ENCODE measurements at places on chromosomes 1 and 21.

DNA sequence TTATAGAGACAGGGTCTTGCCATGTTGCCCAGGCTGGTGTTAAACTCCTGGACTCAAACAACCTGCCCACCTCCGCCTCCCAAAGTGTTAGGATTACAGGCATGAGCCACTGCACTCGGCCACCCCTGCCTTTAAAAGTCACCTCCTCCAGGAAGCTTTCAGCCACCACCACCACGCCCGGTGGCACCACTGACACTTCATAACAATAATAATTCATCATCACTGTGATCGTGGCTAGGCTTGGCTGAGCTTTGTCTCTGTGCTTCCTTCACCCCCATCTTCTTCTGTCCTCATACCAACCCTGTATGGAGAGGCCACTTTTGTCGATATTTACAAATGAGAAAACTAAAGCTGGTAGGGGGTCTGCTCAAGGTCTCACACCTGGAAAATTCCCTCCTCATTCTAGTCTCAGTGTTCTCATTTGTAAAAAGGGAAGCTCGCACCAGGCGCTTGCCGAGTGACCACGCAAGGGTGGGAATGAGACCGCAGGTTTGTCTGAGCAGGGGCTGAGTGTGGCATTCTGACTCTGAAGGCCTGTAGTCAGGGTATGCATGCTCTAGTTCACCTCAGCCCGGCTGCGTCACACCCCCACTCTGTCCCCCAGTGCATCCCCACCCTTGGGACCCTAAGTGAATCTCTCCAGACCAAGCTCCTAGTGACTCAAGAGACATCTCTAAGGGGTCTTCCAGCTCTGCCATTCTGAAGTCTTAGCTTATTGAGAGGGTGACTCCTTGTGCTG is 12.9 kb upstream of the EPHA2 start:
- no peak for DNase-seq

- DNase-seq: no peak
These were observed 973.1 kb upstream of the ADGRL2 start for GRCh38 chr1:80827666-80828065.

DNA sequence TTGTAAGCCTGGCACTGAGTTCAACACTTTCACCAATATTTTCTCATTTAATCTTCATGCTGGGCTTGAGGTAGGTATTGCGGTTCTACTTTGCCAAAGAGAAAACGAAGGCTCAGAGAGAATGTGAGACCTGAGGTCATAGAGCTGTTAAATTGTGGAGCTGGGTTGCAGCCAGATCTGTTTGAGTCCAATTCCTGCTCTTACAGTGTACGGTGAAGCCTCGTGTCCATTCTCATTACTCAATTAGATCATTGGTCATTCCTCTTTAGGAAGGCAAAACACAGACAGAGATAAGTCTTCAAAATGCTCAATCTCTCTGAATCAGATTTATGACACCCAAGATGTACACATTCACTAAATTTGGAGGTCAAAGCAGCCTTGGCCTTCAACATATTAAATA is 559.0 kb upstream of the DAB1 start:
- DNase-seq: no peak

DNA sequence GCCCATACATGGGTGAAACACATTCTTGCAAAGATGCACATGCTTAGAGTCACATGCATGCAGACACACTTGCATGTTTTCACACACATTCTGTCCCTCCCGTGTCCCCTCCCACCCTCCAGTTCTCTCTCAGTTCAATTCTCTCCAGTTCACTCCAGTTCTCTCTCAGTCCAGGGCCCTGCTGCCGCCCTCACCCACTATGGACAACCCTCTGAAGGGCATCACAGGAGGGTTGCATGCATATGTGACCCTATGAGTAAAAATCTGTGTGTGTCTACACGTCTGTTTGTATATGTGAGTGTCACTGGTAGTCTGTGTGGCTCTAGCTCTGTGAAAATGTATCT is 21.8 kb upstream of the ADGRB2 start:
- no peak for DNase-seq

GRCh38 chr1:89261926-89262515 is 10.6 kb downstream of the GBP5 start:
- DNase-seq: no peak

GRCh38 chr1:32200226-32201010 is at the start of gene CCDC28B:
CCDC28B (plus strand) TSS chr1:32200595; CDS start chr1:32201936, 1,341 bp downstream.
- DNase-seq: no peak

GRCh38 chr21:23694390-23694789 is 1912.9 kb downstream of the MRPL39 start:
- no peak for DNase-seq

Data from fibroblast of the conjunctiva (primary cell).